ENCODE measurements at places on chromosomes 7 and 10. TPM values are rescaled to one million over a fixed set of nuclear protein-coding genes. Genes with fewer than 3 reads are reported as not detected.

DNA sequence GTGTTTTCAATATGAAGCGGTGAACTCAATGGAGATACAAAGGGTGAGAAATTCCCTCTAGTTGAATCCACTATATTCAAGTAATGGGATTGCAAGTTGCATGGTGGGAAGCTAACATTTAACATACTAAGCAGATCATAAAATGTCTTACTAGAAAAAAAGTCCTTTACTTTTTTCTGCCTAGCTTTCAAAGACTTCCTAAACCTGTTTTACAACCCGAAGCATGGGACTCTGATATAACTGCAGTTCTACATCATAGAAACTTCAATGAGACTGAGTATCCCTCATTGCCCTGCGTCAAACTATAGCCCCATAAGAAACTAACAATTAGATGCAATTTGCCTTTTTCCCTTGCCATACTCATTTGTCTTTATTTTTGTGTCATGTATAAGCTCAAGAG is 179.9 kb downstream of the RTKN2 start:
- peaks cover 53% of the 10 kb centered on the region for H3K4me1 ChIP-seq
- peaks cover 44% of the 10 kb centered on the region for H3K36me3 ChIP-seq
- no peak for DNase-seq

DNA sequence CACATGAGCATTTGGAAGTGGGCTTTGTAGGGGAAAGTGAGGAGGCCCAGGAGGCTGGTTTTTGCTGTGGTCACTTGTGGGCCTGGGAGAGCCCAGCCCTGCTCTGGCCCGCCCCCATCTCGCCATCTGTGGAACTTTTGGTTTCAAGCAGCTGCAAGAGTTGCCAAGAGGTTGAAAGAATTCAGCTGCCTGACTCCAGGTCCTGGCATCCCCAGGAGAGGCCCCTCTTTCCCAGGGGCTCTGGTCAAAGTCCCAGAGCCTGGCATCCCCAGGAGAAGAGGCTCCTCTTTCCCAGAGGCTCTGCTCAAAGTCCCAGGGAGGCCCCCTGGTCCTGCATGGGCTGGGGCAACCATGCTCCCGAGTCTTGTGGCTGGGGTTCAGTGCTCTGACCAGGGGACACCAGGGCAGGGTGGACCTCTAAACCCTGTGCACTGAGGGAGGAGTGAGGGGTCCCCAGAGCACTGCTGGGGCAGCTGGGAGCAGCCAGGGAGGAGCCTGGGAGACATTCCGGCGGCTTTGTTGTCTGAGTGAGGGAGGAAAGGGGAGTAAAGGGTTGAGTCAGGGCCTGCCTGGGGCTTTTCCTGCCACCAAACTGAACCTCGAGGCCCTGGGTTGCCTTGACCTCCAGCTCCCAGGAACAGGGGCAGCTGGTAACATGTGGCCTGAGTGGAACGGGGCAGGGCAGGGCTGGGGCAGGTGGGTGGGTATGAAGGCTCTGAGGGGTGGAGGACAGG is 27.7 kb upstream of the CSGALNACT2 start:
- no peak for DNase-seq
- no peaks in the 10 kb centered on the region for H3K4me1 ChIP-seq
- no peaks in the 10 kb centered on the region for H3K27me3 ChIP-seq
- H3K4me3 ChIP-seq = no peak overlapping the region

GRCh38 chr7:20238754-20239324 is 21.7 kb upstream of the MACC1 start:
- H3K27me3 ChIP-seq = no peaks in the 10 kb centered on the region
- no peak for DNase-seq
- H3K4me1 ChIP-seq = peaks cover 11% of the 10 kb centered on the region
- no peak overlapping the region for H3K4me3 ChIP-seq

- H3K4me1 ChIP-seq = peaks cover 13% of the 10 kb centered on the region
- H3K36me3 ChIP-seq = no peaks in the 10 kb centered on the region
- H3K27me3 ChIP-seq = no peaks in the 10 kb centered on the region
- peak overlapping the region; percentile 45 for H3K27ac ChIP-seq
Measured at GRCh38 chr10:11757821-11758463, 15.8 kb downstream of the ECHDC3 start.

DNA sequence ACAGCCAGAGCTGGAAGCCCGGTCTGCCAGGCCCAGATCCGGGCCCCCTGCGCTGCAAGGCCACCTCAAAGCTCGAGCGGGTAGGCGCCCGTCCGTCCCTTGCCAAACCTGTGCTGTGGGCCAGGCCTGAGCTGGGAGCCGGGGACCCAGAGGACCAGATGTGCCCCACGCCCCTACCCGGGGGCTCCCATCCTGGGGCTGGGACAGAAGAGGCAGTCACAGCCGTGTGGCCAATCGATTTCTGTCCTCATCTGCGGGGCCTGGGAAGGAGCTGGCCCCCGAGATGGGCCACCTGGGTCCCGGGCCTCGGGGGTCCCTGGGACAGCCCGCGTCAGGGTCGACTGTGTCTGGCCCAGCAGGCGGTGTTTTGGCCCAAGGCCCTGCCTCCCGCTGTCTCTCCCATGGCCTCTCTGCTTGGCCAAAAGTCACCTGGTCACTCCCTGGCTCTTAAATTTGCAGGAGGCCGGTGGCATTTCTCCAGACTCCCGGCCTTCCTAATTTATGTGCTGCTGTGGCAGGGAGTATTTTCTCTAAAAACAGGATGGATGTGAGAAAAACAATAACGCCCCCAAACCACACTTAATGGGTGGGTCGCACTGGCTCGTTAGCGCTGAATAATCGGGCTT is 63.8 kb downstream of the UNCX start:
- H3K36me3 ChIP-seq = no peaks in the 10 kb centered on the region
- H3K4me1 ChIP-seq = peaks cover 32% of the 10 kb centered on the region
- no peak overlapping the region for H3K4me3 ChIP-seq
- DNase-seq = no peak
- no peaks in the 10 kb centered on the region for H3K27me3 ChIP-seq

DNA sequence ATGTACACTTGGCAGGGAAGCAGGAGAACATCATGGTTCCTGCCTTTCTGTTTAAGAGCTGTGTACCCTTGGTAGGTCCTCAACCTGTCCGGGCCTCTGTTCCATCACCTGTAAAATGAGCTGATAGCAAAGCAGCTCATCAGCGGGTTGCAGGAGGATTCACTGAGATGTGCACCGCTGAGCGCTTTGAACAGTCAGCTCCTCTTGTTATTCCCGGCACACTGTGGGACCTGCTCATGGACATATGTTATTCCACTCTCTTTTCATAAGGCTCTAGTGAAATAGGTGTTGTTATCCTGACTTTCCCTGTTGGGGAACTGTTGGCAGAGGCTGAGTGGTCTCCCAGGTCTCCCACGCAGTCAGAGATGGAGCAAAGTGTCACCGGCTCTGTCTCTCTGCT is 497.5 kb upstream of the ZMIZ1 start:
- H3K36me3 ChIP-seq = no peaks in the 10 kb centered on the region
- H3K4me1 ChIP-seq = no peaks in the 10 kb centered on the region
- H3K27ac ChIP-seq = no peak overlapping the region
- no peaks in the 10 kb centered on the region for H3K27me3 ChIP-seq

Gene MMP21
- total RNA-seq = not detected

DNA sequence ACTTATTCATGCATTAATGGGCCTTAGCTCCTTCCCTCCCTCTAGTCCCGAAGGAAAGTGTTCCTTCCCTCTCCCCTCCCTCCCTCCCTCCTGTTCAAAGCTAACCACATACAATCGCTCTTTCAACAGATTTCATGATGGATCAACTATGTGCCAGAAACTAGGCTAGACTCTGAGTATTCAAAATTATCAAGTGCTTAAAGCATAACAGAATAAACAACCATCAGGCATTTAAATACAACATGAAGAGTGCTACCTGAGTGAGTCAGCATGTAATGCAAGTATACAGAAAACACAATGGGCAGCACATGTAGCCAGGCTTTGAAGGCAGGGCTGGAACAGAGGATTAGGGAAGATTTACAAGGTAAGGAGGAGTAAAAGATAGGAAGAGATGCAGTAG is 11.3 kb downstream of the CHCHD3 start:
- no peak overlapping the region for H3K4me3 ChIP-seq
- peaks cover 4% of the 10 kb centered on the region for H3K36me3 ChIP-seq
- no peaks in the 10 kb centered on the region for H3K27me3 ChIP-seq

Gene KCND2
- total RNA-seq = not detected

- no peak for DNase-seq
- H3K4me3 ChIP-seq = no peak overlapping the region
- no peaks in the 10 kb centered on the region for H3K4me1 ChIP-seq
- peaks cover 80% of the 10 kb centered on the region for H3K27me3 ChIP-seq
Measured at GRCh38 chr7:159142730-159143129, 1.9 kb downstream of the VIPR2 start.

DNA sequence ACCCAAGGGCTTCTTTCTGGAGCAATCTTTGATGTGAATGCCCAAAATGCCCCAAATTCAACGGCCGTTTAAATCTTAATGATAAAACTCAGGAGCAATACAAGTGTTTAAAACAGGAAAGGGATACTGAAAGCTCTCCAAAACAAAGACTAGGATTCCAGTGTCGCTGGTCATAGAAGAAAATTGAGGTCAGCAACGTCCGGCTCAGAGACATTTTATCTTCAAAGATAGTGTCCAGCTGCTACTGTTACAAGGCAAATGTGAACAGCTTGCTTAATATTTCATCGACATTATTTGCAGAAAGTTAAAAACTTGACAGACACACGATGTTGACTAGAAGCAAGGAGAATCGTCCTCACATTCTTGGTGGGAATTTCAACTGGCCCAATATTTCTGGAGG is 15.4 kb upstream of the CTBP2 start:
- no peak for DNase-seq
- no peaks in the 10 kb centered on the region for H3K4me1 ChIP-seq
- H3K36me3 ChIP-seq = no peaks in the 10 kb centered on the region
- H3K4me3 ChIP-seq = no peak overlapping the region

- peaks cover 45% of the 10 kb centered on the region for H3K4me1 ChIP-seq
- H3K4me3 ChIP-seq = no peak overlapping the region
- peak; percentile 84 for DNase-seq
- no peaks in the 10 kb centered on the region for H3K27me3 ChIP-seq
Measured at GRCh38 chr10:72173619-72174296, 42.1 kb upstream of the ANAPC16 start.

GRCh38 chr7:27611059-27611458 is 51.6 kb downstream of the HIBADH start:
- H3K36me3 ChIP-seq = no peaks in the 10 kb centered on the region
- H3K27me3 ChIP-seq = no peaks in the 10 kb centered on the region
- DNase-seq = no peak
- no peak overlapping the region for H3K27ac ChIP-seq
- no peak overlapping the region for H3K4me3 ChIP-seq

DNA sequence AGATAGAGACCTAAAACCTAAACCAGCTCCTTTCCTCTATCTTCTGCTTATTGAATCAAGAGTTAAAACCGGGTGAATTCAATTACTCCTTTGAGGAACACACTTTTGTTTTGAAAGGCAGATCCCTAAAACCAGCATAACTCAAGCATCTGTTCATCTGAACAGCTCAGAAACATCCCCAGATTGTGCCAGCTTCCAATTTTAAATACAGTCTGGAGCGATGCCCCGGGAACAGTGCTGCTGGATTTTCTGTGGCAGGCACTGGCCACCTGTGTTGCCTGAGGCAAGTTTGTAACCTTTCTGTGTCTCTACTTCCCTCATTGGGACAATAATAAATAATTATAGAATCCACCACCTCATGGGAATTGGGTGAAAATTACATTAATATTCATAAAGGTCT is 281.4 kb upstream of the NFE2L3 start:
- DNase-seq = no peak
- H3K27ac ChIP-seq = no peak overlapping the region
- no peaks in the 10 kb centered on the region for H3K36me3 ChIP-seq
- no peaks in the 10 kb centered on the region for H3K4me1 ChIP-seq

Measured in A673 (cell line).